Kidney tubule cell (primary cell): ENCODE measurements at places on chromosomes 6 and 20.

DNA sequence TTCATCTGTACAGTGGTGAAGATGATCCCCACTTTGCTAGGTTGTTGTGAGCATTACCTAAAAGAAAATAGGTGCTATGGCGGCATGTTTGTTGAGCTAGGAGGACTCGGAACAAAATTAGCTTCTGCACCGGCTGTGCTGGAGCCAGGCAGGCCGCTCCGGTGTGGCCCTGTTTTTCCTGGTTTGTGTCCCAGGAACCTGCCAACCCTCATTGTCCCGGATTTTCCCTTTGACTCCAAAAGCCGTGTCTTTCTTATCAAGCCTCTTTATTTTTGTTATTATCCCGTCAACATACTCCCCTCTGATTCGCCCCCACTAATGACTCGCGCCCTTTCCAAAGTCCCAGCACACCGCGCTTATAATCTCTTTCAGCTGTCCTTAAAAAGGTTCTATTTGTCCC lies 117.0 kb downstream of the MYLK4 start:
- no peak for DNase-seq

GRCh38 chr6:30202366-30202765 lies 10.8 kb downstream of the TRIM26 start:
- DNase-seq = peak; percentile 65

- DNase-seq = no peak
Observed at GRCh38 chr20:59214073-59214472, 50.5 kb downstream of the ZNF831 start.

DNA sequence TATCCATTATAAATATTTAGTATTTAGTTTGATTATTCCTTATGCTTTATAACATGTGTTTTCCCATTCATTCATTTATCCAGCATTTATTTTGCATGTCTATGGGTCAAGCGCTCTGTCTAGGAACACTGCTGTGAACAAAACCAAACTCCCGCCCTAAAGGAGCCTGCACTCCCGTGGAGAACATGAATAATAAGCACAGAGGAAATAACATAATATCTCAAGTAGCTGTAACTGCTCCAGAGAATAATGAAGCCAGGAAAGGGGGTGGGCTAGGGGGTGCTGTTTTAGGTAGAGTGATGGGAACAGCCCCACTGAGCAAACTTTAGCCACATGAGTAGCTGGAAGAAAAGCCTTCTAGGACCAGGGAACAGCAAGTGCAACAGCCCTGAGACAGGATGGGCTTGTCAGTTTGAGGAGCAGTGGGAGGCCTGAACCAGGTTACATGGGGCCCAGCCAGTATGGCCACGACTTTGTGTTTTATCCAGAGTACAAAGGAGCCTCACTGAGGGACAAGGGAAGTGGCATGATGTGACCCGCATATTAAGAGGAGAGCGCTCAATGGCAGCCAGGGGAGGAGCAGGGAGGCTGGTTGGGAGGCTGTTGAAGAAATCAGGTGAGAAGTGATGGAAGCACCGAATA lies 24.4 kb upstream of the PRND start:
- no peak for DNase-seq

- no peak for DNase-seq
Observed at GRCh38 chr6:101380897-101381630, 12.4 kb upstream of the GRIK2 start.

DNA sequence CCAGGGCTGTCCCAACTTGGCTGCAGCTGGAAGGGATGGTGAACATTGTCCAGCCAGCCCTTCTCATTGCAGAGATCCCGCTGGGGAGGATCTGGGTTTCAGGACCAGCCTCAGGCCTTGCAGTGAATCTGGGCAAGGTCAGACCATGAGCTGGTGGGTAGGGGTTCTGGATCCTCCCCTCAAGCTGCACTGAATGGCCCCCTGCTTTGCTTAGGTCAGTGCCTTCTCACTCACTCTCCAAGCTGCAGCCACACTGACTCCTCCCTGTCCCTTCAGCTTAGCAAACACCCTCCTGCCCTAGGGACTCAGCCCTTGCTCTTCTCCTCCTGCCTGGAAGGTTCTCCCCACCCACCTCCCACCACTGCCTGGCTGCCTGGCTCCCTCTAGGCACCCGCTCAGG lies 95.3 kb upstream of the KCNG1 start:
- DNase-seq = no peak

- DNase-seq = no peak
Observed at GRCh38 chr20:38776363-38776762, 28.1 kb downstream of the ACTR5 start.
